Immature natural killer cell (primary cell): ENCODE measurements at places on chromosomes 2 and 18. TPM values are rescaled to one million over a fixed set of nuclear protein-coding genes. Genes with fewer than 3 reads are reported as not detected.

The MARCHF4 gene
- polyA plus RNA-seq = not detected

The DDX18 gene
- polyA plus RNA-seq = 34.6 TPM

- DNase-seq = no peak
Observed at GRCh38 chr2:121360566-121361300, 75.7 kb upstream of the TFCP2L1 start.

- no peak for DNase-seq
Observed at GRCh38 chr2:215657844-215658243, 222.0 kb upstream of the FN1 start.

DNA sequence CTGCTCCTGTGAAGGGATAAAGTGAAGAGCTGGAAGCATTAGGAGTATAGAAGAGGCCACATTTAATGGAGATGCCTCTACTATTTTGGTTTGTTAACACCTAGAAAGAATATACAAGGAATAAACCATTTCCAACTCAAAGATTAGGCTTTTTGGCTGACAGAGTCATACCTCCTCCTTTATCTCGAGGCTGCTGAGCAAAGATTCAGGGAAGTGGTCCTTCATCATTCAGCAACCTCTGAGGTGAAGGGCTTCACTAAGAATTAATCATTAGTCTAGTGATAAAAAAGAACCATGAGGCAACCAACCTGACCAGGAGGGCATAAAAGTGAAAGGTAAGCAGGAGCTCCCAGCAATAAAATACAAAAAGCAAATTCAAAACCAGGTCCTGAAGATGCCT, 25.8 kb downstream of the AAK1 start:
- no peak for DNase-seq

DNA sequence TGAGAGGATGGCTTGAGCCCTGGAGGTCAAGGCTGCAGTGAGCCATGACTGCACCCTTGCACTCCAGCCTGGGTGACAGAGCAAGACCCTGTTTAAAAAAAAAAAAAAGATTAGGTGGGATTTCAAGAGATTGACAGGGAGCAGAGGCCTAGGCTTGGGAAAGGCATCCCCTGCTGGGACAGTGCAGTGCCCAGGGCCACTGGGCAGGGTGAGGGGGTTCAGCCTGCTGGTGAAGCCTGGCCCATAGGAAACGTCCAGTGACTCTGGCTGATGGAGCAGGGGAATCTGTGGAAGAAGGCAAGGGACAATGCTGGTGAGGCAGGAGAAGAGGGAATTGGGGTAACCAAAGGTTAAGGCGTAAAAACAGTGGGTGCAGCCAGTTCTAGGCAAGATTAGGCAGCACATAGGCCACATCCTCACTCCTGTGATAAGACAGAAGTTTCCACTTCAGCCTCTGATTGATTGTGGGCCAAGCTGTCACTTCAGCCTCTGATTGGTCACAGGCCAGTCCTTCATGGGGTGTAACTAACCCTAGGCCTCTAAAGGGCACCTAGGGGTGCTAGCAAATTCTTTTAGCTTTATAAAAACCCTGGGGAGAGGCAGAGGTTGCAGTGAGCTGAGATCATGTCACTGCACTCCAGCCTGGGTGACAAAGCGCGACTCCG, 128.6 kb downstream of the MSH2 start:
- no peak for DNase-seq

GRCh38 chr2:147468963-147469362, 375.9 kb upstream of the ACVR2A start:
- DNase-seq = no peak
